ENCODE measurements at places on chromosomes 13 and 19.

- DNase-seq, result no peak
Observed at GRCh38 chr19:3683405-3684053, 16.7 kb downstream of the PIP5K1C start.

GRCh38 chr19:4018140-4018613 is 10.6 kb downstream of the PIAS4 start:
- no peak for DNase-seq

DNA sequence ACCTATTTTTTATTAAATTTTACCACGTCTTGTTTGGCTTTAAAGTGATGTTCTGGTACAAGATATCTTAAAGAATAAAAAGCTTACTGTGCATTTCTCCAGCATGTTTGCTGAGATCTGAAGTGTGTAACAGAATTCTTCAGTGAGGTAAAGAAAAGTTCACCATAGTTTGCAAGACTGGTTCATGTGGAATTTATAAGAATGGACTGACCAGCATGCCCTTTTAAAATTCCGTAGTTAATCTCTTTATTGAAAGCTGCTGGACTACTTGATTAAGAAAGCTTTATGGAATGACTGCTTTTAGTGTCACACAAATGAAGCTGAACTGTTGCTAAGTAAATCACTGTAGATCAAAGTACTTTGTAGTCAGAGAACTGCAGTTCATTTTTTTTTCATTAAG is 119.2 kb downstream of the GPC6 start:
- DNase-seq, result no peak

DNA sequence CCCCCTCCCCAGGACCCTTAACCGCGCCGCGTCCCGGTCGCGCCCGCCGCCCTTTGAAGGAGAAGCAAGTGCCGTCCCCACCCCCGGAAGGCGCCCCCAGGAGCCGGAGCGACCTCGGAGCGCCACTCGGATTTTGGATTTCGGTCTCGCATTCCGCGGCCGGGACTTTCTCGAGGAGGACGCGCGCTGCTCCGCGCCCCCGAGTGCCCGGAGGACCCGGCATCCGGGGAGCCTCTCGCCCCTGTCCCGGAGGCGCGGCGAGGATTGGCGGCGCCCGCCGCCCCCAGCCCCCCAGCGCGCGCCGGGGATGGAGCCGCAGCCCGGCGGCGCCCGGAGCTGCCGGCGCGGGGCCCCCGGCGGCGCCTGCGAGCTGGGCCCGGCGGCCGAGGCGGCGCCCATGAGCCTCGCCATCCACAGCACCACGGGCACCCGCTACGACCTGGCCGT is 1.6 kb downstream of the MIDN start:
- DNase-seq, result no peak

DNA sequence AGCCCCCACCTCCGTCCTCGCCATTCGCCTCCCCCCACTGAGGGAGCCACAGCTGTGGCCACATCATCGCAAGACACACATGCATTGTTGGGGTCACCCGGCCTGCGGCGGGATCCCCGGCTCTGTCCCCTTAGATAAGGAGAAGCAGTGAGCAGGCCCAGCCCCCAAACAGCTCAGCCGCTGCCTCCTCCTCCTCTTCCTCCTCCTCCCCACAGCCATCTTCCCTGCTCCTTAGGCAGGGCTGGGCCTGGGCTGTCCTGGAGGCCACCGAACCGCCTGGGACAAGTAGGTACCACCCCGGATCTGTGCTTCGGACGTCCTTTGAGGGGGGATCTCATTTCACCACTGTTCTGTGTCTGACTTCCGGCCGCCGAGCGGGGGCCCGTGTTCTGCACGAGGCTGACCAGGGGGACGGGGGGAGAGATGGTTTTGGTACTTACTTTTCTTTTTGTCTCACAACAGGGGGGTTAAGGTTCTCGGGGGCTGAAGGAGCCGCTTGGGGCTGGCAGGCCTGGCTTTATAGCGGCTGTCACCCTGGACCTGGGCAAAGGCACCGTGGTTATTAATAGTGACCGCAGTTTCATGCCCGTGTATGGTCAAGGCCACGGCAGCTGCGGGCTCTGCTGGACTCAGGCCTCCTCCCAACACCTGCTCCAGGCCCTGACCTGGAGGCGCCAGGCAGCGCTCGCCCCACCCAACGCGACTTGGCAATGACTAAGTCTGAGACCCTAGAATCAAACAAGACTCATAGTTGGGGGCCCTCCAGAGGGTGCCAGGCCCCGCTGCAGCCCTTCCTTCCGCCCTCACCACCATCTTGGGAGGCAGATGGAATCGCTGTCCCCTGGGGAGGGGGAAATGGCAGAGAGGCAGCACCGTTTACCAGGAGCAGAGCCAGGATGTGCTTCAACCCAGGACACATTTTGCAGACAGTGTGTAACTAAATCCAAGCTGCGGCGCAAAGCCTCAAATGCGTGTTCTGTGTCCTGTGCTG is 18.3 kb downstream of the NMRK2 start:
- peak; percentile 36 for DNase-seq

DNA sequence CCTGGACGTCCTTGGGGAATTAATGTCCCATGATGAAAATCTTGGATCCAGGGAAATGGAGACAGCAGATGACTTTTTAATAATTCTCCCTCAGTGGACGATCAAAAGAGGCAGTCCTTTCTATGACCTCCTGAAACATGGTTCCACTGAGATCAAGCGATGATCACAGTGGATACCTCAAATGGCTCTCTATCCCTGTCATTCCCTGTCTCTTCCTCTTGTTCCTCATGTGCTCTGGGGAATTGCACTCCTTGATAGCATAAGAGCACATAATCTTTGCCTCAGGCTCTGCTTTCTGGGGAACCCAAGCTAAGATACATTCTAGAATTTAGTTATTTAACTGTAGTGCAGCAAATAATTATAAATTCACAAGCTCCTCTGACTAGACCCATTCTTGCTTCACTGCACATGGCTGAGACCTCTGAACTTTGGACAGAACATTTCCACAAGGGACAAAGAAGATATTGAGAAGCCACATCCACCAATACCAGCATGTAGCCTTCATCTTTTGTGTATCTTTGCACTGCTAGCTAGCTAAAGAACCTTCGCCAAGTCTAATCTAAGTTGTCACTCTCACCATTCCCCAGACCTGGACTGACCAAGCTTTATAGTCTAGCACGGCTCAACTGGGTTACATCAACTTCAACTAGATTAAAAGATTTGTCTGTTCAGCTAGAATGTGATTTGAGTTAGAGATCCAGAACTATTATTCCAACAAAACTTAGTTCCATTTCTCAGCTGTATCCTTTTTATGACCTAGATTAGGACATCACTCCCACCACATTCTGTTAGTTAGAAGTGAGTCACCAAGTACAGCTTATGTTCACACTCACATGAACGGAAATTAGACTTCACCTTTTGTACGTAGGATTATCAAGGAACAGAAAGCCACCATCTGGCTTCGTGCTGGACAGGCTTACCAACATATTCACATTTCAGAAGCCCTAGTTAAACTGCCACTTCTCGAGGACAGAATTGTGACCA is 142.7 kb downstream of the SUCLA2 start:
- DNase-seq, result no peak

DNA sequence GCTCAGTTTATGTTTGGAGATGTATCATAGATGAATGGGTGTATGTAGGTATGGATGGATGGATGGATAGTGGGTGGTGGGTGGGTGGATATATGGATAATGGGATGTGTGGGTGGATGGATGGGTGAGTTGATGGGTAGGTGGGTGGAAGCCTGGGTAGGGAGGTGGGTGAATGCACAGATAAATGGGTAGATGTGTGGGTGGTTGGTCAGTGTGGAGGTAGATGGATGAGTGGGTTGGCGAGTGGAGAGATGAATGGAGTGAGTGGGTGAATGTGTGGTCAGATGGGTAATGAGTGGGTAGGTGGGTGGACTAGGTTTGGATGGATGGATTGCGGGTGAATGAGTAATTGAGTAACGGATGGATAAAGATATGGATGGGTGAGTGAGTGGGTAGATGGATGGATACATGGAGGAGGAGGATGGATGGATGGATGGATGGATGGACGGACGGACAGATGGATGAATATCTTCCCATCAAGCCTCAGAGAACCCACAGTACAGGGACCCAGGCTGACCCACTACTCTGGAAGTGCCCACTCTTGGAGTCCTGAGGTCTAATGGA is 13.4 kb downstream of the MEIS3 start:
- no peak for DNase-seq

All from stimulated activated CD8-positive, alpha-beta memory T cell treated with anti-CD3 and anti-CD28 coated beads, Interleukin-4, amount 100 ng/mL, for 48 hours (primary cell).